Iris pigment epithelial cell (primary cell): ENCODE measurements at places on chromosomes 16 and 17.

- DNase-seq: no peak
Measured at GRCh38 chr16:29963021-29963743, 1.3 kb downstream of the TMEM219 start.

DNA sequence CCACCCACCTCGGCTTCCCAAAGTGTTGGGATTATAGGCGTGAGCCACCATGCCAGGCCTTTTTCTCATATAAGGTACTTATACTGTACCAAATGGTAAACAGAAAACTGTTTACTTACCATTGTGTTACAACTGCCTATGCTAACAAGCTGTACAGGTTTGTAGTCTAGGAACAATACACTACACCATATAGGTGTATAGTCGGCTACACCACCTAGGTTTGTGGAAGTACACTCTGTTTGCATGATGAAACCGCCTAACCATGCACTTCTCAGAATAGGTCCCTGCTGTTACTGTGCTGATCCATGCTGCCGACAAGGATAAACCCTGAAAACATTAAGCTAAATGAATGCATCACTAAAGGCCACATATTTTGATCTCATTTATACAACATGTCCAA, 18.9 kb downstream of the DNAJA2 start:
- no peak for DNase-seq

DNA sequence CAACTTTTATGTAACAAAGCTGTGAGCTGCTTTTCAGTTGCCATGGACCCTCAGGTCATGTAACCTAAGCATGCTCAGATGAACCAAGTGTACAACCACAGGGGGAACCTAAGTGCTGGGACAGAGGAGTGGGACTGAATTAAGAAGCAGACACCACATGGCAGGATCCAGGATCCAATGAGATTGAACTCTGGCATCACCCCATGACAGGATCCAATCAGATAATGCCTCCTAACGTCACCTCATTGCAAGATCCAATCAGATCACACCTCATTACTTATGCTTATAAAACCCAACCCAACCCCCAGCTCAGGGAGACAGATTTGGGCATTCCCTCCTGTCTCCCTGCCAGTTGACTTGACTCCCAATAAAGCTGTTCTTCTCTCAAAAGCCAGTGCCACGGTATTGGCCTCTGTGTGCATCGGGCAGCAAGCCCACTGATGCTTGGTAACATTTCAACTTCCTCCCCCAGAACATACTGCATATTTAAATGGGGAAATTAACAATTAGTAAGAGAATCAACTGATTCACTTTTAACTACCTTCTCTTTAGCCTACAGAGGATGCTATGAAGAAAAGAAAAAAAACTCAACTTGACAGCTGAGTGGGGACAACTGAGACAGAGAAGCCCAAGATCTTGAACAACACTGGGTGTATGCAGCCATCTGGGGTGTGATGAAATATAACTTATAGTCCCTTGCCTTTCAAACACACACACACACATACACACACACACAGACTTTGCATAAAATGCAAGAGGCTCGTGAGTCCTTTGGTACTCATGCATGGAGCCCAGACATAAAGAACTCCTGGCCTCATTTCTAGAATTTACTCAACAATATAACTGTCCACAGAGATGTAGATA, 148.4 kb downstream of the SLC39A11 start:
- no peak for DNase-seq

DNA sequence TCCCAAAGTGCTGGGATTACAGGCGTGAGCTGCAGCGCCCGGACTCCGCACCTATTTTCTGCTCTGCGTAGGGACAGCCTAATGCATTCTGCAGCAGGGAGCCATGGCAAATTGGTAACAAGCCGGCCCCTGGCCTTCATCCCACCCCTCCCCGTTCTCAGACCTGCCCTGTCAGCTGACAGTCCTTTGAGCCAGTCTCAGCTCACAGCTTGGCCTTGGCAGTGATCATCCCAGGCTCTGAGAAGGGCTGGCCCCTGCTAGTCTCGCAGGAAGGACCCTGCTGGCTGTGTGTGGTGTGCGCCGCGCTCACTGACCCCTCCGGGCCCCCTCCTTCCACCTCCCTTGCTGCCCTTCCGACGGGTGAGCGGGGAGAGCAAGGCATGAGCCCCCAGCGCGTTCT, 10.3 kb upstream of the NPTX1 start:
- DNase-seq: no peak

- DNase-seq: peak; percentile 35
Measured at GRCh38 chr16:67339453-67339852, 12.8 kb downstream of the LRRC36 start.

DNA sequence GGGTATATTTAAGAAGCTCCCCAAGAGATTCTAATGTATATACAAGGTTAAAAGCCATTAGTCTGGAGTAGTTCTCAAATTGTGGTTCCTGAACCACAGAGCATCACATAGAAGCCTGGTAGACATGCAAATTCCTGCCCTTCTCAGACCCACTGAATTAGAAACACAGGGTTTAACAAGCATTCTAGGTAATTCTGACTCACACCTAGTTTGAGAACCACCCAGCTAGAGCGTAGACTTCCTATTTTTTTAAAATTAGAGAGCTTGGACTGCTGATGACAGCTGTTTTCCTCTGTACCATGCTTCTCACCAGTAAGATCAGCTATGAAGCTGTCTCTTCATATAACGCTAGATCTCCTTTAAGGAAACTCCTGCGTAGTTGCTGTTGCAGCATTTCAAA, 50.6 kb downstream of the HS3ST3B1 start:
- DNase-seq: no peak

- peak; percentile 27 for DNase-seq
Measured at GRCh38 chr17:42387661-42388380, 421 bp downstream of the STAT3 start.

GRCh38 chr16:5056352-5056751, 9.4 kb downstream of the C16orf89 start:
- DNase-seq: no peak

DNA sequence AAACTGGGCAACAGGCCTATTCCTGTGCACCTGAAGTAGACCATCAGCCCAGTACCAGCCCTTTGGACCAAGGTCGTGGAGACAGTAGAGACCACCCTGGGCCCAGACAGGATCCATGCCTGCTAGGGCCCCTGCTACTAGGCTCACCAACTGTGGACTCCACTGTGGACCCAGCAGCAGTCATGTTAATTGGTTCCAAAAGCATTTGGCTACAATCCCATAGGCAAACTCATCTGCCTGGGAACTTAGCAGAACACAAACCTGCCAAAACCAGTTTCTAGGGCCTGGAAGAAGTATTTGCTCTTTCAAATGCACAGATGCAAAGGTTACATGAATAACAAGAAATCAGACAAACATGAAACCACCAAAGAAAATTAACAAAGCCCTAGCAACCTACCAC, 53.1 kb downstream of the ACSM2A start:
- no peak for DNase-seq

DNA sequence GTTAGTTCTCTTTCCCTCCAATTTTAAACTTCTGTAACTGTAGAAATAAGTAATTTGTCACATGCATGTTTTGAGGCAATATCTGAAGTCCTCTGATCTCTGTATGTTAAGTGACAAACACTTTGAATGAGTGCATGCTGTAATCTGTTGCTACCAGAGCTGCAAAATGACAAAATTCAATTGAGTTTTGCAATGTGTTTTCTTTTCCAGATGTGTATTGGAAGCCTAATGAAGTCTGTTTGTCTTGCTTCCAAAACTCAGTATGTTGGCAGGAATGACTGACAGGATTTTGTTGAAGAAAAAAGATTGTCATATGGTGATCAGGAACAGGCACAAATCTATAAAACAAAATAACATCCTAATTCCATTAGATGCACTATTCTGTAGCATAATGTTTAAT, 561.6 kb upstream of the CDH8 start:
- DNase-seq: no peak

DNA sequence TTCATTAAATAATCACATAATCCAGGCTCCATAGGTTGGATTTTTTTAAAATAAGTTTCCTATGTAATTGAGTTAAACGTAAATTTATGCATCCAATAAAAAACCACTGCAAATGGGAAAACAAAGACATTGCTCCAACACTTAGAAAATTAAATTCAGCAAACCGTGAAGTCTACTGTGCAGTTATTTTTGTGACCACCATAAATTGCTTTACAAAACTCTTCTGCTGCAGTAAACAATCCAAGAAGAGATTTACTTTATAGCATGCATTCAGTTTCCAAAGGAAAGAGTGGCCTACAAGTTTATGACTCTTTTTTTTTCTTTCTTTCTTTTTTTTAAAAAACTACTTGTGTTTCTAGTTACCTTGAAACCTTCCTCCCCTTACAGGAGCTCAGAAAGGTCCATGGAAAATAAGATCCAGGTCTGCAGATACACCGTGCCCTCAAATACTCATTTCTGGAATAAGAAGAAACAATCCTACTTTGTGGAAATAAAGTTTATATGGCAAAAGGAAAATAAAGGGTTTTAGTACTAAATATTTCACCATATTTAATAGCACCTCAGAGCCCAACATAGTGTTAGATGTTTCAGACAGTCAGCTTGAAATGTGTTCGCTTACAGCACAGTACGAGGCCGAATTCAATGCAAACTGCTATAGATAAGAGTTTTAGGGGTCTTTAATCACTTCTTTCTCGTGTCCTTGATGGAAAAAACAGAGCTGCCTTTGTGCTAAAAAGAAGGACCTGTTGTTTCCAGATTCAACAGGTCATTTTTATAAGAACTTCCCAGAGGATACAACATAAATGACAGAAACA, 3.2 kb downstream of the HS3ST3A1 start:
- DNase-seq: no peak

DNA sequence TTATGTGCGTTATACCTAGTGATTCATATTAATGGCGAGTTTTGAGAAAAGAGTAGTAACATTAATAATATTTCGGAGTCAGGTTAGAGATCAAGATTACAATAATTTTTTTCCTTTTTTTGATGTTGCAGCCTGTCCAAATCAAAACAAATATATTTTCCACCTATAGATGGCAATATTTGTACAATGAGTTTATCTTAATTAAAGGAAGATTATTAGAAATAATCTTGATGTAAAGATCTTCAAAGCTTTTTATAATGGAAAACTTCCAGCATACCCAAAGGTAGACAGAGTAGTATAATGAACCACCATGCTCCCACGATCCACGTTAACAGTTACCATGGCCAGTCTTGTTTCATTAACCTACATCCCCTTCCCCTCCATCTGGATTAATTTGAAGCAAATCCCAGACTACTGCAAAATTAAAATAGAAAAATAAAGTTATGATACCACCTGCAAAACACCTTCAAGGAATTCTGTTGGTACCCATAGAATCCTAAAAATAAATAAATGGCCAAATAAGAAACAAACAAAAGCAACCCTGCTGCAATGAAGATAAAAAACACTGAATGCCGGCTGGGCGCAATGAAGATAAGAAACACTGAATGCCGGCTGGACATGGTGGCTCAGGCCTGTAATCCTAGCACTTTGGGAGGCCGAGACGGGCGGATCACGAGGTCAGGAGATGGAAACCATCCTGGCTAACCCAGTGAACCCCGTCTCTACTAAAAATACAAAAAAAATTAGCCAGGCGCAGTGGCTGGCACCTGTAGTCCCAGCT, 46.5 kb upstream of the GINS3 start:
- no peak for DNase-seq

GRCh38 chr17:62587554-62587953, 39.9 kb upstream of the MRC2 start:
- no peak for DNase-seq

DNA sequence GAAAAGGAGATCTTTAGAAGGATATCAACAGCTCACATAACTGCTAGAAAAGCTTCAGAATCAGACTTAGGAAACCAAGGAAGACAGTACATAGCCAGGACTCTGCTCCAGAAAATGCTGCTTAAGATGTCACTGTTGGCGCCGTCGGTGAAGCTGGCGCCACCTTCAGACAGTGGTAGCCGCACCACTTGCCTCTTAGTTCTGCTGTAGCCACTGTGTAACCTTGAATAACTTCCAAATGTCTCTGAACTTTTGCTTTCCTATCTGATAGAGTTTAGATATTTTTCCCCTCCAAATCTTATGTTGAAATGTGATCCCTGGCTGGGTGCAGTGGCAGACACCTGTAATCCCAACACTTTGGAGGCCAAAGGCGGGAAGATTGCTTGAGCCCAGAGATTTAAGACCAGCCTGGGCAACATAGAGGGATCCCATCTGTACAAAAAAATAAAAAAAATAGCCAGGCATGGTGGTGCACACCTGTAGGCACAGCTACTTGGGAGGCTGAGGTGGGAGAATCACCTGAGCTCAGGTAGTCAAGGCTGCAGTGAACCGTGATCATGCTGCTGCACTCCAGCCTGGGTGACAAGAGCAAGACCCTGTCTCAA, 6.3 kb upstream of the USP31 start:
- DNase-seq: peak; percentile 26

- no peak for DNase-seq
Measured at GRCh38 chr17:27889711-27890251, 3.4 kb downstream of the LYRM9 start.

GRCh38 chr17:76452127-76452659, 759 bp downstream of the UBE2O start:
- DNase-seq: no peak

DNA sequence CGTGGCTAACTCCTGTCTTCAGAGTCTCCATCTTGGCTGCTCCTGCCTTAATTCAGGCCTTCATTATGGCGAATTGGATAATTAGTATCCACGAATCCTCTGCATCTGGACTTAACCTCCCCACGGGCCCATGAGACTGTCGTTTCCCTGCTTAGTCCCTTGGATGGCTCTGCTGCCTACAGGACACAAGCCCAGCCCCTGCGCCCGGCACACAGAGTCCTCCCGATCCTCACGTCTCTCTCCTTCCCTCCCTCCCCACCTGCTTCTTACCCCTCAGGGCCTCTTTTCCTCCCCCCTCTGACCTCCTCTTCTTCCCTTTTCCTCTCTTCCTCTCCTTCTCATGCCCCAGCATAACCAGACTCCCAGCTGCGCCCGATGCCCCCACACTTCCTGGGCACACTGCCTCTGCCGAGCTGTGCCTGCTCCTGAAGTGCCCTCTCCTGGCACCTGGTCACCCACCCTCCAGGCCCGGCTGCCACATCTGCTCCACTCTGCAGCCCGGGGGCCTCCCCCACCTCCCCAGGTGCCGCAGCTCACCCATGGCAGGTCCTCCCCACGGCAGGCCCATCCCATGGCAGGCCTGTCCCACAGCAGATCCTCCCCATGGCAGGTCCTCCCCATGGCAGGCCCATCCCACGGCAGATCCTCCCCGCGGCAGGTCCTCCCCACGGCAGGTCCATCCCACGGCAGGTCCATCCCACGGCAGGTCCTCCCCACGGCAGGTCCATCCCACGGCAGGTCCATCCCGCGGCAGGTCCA, 45.9 kb downstream of the RPH3AL start:
- no peak for DNase-seq

DNA sequence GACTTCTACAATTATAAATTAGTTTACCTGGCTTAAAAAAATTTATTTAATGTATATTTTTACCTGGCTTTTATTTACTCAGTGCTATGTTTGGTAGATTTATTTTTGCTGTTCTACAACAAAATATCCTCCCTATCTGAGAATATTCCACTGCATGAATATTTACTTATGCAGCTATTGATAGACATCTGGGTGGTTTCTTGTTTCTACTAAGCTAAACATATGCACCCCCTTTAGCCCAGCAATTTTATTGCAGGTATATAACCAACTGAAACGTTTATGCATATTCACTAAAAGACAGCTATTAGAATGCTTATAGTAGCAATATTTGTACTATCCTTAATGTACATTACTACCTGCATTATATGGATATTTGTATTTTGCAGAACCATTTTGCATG, 187.7 kb upstream of the CPHXL start:
- DNase-seq: no peak
